ENCODE measurements at places on chromosomes 2 and 18. TPM values are rescaled to one million over a fixed set of nuclear protein-coding genes. Genes with fewer than 3 reads are reported as not detected.

Gene PLEK
- total RNA-seq = 1.1 TPM

Gene C2orf66
- not detected for total RNA-seq

Gene DNMT3A
- total RNA-seq = 13.5 TPM

Gene GEN1
- 3.1 TPM for total RNA-seq

Gene SPC25
- 0.28 TPM for total RNA-seq

Gene CIB4
- total RNA-seq = not detected

Gene DNAJC5G
- total RNA-seq = not detected

Gene ARHGAP15
- 0.09 TPM for total RNA-seq

Gene ZEB2
- total RNA-seq = 39.4 TPM

Gene PRKAG3
- not detected for total RNA-seq
